ENCODE measurements at places on chromosomes 12 and 14.

- DNase-seq: no peak
Observed at GRCh38 chr12:21599143-21599999, 5.3 kb downstream of the GYS2 start.

DNA sequence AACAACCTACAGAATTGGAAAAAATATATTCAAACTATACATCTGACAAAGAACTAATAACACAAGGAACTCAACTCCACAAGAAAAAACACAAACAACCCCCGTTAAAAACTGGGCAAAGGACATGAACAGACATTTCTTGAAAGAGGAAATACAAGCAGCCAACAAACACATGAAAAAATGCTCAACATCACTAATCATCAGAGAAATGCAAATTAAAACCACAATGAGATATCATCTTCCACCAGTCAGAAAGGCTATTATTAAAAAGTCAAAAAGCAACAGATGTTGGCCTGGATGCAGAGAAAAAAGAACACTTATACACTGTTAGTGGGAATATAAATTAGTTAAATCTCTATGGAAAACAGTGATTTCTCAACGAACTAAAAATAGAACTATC, 82.6 kb upstream of the CCDC91 start:
- no peak for DNase-seq

DNA sequence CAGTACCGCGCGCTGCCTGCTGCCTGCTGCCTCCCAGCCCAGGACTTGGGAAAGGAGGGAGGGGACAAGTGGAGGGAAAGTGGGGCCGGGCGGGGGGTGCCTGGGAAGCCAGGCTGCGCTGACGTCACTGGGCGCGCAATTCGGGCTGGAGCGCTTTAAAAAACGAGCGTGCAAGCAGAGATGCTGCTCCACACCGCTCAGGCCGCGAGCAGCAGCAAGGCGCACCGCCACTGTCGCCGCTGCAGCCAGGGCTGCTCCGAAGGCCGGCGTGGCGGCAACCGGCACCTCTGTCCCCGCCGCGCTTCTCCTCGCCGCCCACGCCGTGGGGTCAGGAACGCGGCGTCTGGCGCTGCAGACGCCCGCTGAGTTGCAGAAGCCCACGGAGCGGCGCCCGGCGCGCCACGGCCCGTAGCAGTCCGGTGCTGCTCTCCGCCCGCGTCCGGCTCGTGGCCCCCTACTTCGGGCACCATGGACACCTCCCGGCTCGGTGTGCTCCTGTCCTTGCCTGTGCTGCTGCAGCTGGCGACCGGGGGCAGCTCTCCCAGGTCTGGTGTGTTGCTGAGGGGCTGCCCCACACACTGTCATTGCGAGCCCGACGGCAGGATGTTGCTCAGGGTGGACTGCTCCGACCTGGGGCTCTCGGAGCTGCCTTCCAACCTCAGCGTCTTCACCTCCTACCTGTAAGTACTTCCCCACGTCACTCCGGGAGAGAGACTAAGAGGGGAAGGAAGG, at the start of gene LGR5:
Gene LGR5 (plus strand): TSS at position 186 of the 732 bp plus-strand sequence. CDS start 283 bp downstream, at position 469.
- DNase-seq: peak; percentile 84

- DNase-seq: no peak
Observed at GRCh38 chr12:109827566-109828550, 5.3 kb downstream of the TRPV4 start.

- no peak for DNase-seq
Observed at GRCh38 chr12:45828402-45828801, 98.9 kb downstream of the ARID2 start.

GRCh38 chr12:77031745-77032144, 33.6 kb downstream of the E2F7 start:
- peak; percentile 21 for DNase-seq
